ENCODE measurements at places on chromosomes 1 and 21. TPM values are rescaled to one million over a fixed set of nuclear protein-coding genes. Genes with fewer than 3 reads are reported as not detected.

DNA sequence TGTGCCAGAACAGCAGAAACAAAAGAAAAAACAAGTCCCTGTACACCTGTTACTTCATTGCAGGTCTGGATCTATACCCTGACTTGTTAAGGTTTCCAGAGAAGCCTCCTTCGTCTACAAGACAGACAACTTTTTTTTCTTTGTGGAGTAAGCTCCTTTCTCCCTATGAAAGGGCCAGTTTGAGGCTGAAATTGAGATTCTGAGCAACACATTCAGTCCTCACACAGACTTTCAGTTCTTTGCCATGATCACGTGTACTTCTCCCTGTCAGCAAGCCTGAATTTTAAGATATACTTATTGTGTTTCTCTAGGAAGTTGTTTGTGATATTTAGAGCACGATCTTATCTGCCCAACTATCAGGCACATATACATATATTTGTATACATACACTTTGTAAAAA is 374.0 kb downstream of the NTNG1 start:
- H3K36me3 ChIP-seq, result no peaks in the 10 kb centered on the region
- H3K4me3 ChIP-seq, result no peak overlapping the region
- DNase-seq, result no peak
- H3K4me1 ChIP-seq, result no peaks in the 10 kb centered on the region
- no peak overlapping the region for H3K27ac ChIP-seq

GRCh38 chr1:10975567-10976326 is 36.7 kb upstream of the TARDBP start:
- no peaks in the 10 kb centered on the region for H3K36me3 ChIP-seq
- H3K27me3 ChIP-seq, result peaks cover 7% of the 10 kb centered on the region
- H3K4me3 ChIP-seq, result no peak overlapping the region

DNA sequence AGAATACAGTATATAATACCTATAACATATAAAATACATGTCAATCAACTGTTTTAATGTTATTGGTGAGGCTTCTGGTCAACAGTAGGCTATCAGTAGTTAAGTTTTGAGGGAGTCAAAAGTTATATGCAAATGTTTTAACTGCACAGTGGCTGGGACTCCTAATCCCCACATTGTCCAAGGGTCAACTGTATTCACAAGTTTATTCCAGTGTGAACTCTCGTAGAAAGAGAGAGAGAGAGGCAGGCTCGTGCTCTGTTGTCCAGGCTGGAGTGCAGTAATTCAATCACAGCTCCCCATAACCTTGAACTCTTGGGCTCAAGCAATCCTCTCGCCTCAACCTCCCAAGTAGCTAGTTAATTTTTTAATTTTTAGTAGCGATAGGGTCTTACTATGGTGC is 66.0 kb downstream of the NRIP1 start:
- no peaks in the 10 kb centered on the region for H3K27me3 ChIP-seq
- no peaks in the 10 kb centered on the region for H3K4me1 ChIP-seq
- no peak overlapping the region for H3K27ac ChIP-seq
- no peak for DNase-seq
- no peak overlapping the region for H3K4me3 ChIP-seq
- no peaks in the 10 kb centered on the region for H3K36me3 ChIP-seq

GRCh38 chr21:27646056-27646455 is 679.2 kb upstream of the ADAMTS5 start:
- DNase-seq, result no peak
- no peak overlapping the region for H3K27ac ChIP-seq
- no peaks in the 10 kb centered on the region for H3K36me3 ChIP-seq
- H3K27me3 ChIP-seq, result no peaks in the 10 kb centered on the region

- no peak overlapping the region for H3K27ac ChIP-seq
- no peaks in the 10 kb centered on the region for H3K27me3 ChIP-seq
- H3K4me3 ChIP-seq, result no peak overlapping the region
- no peaks in the 10 kb centered on the region for H3K36me3 ChIP-seq
- no peak for DNase-seq
These were observed 137.1 kb downstream of the PIK3R3 start for GRCh38 chr1:45995298-45995697.

- H3K4me3 ChIP-seq, result no peak overlapping the region
- no peak for DNase-seq
- peaks cover 36% of the 10 kb centered on the region for H3K27me3 ChIP-seq
- no peaks in the 10 kb centered on the region for H3K4me1 ChIP-seq
- H3K27ac ChIP-seq, result no peak overlapping the region
These were observed 131.0 kb downstream of the RRAGC start for GRCh38 chr1:38728585-38728908.

DNA sequence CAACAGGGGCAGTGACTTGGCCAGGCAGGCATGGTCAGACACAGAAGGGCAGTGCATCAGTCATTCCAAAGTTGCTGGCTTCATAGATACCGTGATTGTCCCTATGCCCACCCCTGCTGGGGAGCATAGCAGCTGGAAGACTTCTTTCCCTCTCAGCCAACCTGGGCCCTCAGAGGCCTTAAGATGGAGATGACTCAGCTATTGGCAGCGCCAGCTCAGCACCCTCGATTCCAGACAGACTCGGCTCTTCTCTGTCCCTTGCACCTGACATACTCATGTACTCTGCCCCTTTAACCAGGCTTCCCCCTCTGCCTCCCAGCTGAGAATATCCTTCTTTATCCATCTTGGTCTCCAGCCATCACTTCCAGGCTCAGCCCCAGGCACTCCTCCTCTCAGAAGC is 16.8 kb downstream of the SLAMF8 start:
- no peaks in the 10 kb centered on the region for H3K36me3 ChIP-seq
- no peaks in the 10 kb centered on the region for H3K27me3 ChIP-seq
- no peak overlapping the region for H3K4me3 ChIP-seq
- no peak overlapping the region for H3K27ac ChIP-seq
- DNase-seq, result no peak
- no peaks in the 10 kb centered on the region for H3K4me1 ChIP-seq

- H3K27me3 ChIP-seq, result no peaks in the 10 kb centered on the region
- no peak overlapping the region for H3K27ac ChIP-seq
- H3K4me1 ChIP-seq, result peaks cover 22% of the 10 kb centered on the region
- no peak for DNase-seq
- H3K36me3 ChIP-seq, result no peaks in the 10 kb centered on the region
These were observed 12.5 kb downstream of the FOXJ3 start for GRCh38 chr1:42322577-42322976.

DNA sequence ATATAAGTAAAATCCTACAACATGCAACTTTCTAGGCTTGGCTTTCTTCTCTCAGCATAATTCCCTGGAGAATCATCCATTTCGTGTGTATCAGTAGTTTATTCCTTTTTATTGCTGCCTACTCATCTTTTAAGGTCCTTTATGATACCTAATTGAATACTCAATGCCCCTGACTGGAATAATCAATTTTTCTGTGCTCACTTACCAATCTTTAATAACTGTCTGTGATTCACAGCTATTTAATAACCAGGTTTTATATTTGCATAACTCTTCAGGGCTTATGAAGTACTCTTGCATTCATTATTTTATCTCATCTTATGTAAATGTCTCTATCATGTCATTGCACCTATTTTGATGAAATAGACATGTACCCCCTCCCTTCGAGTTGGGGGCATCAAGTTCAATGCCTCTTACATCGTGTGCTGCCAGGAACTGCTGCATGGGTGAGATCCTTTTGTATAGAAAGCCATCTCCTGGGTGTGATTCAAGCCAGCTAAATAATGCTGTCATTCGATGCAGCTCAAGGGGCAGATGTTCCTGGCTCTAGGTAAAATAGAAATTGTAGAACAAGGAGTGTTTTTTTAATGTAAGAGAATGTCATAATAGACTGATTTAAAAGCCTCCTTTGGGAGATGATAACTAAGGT is 222.7 kb downstream of the SLC35F3 start:
- no peak for DNase-seq
- no peak overlapping the region for H3K27ac ChIP-seq
- H3K36me3 ChIP-seq, result no peaks in the 10 kb centered on the region
- H3K4me1 ChIP-seq, result no peaks in the 10 kb centered on the region

- H3K4me1 ChIP-seq, result peaks cover 6% of the 10 kb centered on the region
- no peaks in the 10 kb centered on the region for H3K27me3 ChIP-seq
- no peak overlapping the region for H3K27ac ChIP-seq
- no peaks in the 10 kb centered on the region for H3K36me3 ChIP-seq
- no peak overlapping the region for H3K4me3 ChIP-seq
These were observed 46.8 kb upstream of the RUNX1 start for GRCh38 chr21:35095859-35096291.

- no peaks in the 10 kb centered on the region for H3K36me3 ChIP-seq
- H3K4me3 ChIP-seq, result no peak overlapping the region
- no peak overlapping the region for H3K27ac ChIP-seq
- no peaks in the 10 kb centered on the region for H3K4me1 ChIP-seq
- no peak for DNase-seq
These were observed 104.0 kb downstream of the ROR1 start for GRCh38 chr1:63877816-63878215.

- DNase-seq, result no peak
- no peak overlapping the region for H3K4me3 ChIP-seq
- H3K36me3 ChIP-seq, result no peaks in the 10 kb centered on the region
- no peaks in the 10 kb centered on the region for H3K4me1 ChIP-seq
These were observed 16.2 kb upstream of the CAPN9 start for GRCh38 chr1:230730977-230731376.

DNA sequence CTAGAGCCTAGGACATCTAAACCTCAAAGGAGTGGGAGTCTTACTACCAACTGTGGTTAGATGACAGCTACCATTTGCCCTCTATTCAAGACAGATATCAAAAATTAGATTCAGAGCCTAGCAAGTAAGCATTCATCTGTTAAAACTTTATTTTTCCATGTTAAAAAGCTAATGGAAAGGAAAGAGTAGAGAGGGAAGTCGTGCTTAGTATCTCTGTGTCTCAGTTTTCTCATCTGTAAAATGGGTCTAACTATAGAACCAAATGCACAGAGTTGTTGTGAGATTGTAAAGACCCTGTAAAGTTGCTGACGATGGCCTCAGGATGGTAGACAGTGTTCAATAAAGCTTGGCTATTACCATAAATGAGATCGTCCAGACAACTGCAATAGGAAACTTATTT is 428.5 kb upstream of the RUNX1 start:
- H3K27ac ChIP-seq, result no peak overlapping the region
- H3K36me3 ChIP-seq, result no peaks in the 10 kb centered on the region
- H3K4me1 ChIP-seq, result no peaks in the 10 kb centered on the region
- H3K27me3 ChIP-seq, result no peaks in the 10 kb centered on the region
- no peak overlapping the region for H3K4me3 ChIP-seq

DNA sequence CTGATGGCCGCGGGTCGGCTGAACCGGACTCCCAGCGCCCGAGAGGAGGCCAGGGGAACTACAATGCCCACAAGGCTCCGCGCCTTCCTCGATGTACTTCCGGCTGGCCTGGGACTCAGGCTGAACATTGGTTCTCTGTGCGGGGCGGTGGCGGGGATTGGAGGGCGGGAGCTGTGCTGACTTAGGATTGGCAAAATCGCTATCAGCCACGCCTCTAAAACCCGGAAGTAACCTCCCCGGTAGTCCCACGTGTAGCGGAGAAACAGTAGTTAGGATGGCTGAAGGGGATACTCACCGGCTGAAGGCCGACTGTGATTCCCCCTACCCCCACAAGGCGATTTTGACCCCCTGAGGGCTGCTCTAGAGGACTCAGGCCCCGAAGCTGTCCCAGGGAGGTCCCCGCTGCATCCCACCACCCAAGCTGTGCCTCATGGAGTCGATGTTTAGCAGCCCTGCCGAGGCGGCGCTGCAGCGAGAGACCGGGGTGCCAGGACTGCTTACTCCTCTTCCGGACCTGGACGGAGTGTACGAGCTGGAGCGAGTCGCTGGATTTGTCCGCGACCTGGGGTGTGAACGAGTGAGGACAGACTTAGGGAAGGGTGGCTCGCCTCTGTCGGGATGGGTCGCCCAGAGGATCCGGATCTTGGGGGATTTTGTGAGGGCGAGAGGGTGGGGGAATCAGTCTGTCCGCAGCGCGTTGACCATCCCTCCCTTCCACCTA is at the start of gene DPH2:
Gene DPH2 (plus strand): TSS at position 265 of the 721 bp plus-strand sequence. CDS start 166 bp downstream, at position 431.
- peaks cover 35% of the 10 kb centered on the region for H3K4me1 ChIP-seq
- H3K27me3 ChIP-seq, result no peaks in the 10 kb centered on the region
- H3K27ac ChIP-seq, result peak within 1 kb of the TSS; percentile 39
- H3K36me3 ChIP-seq, result peaks cover 15% of the 10 kb centered on the region
- peak; percentile 90 for DNase-seq

DNA sequence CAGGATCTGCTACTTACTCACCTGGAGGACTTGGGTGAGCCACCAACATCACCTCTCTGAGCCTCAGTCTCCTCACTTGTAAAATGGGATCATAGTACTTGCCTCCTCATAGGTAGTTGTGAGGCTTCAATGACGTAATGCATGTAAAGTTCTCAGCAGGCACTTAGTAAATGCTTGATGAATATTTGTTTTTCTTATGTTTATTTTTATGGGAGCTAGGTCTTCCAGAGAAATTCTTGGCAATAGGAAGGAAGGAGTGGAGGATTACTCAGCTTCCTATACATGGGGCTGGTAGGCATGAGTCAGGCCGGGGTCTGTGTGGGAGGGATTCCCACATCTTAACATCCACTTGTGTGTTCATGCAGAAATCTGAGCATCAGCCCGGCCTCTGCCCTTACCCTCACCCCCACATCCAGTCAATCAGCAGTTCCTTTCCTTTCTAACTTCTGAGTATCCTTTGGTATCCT is 95.4 kb upstream of the USP24 start:
- no peak for DNase-seq
- H3K4me1 ChIP-seq, result no peaks in the 10 kb centered on the region
- no peak overlapping the region for H3K27ac ChIP-seq
- no peak overlapping the region for H3K4me3 ChIP-seq
- no peaks in the 10 kb centered on the region for H3K27me3 ChIP-seq

- no peak for DNase-seq
- H3K27ac ChIP-seq, result no peak overlapping the region
- H3K36me3 ChIP-seq, result no peaks in the 10 kb centered on the region
- no peak overlapping the region for H3K4me3 ChIP-seq
- peaks cover 55% of the 10 kb centered on the region for H3K27me3 ChIP-seq
- peaks cover 16% of the 10 kb centered on the region for H3K4me1 ChIP-seq
These were observed 432 bp downstream of the EPHB2 start for GRCh38 chr1:22711071-22711470.

The KCNK2 gene
- total RNA-seq, result not detected

The JAM2 gene
- not detected for total RNA-seq

Measured in CD4-positive, alpha-beta T cell (primary cell).